ENCODE measurements at places on chromosomes 3 and 15.
A peak's percentile ranks its signal among the peaks of the same experiment; 100 is the strongest.

DNA sequence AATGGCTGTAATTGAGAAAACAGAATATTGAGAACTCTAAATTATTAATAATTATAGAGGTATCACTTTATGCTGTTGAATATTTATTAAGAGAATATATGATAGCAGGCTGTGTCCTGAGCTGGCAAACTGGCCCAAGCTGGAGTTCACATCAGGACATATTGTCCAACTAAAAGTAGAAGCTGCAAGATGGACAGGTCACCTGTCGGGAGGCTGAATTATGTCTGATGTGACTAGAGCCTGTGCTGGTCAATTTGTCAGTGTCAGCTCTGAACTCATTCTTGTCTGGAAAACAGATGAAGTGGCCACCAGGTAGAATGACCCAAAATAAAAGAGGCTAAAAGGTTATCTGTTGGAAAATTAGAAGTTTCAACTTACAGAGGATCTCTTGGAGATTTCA is 392.2 kb downstream of the LRTM1 start:
- DNase-seq = no peak

DNA sequence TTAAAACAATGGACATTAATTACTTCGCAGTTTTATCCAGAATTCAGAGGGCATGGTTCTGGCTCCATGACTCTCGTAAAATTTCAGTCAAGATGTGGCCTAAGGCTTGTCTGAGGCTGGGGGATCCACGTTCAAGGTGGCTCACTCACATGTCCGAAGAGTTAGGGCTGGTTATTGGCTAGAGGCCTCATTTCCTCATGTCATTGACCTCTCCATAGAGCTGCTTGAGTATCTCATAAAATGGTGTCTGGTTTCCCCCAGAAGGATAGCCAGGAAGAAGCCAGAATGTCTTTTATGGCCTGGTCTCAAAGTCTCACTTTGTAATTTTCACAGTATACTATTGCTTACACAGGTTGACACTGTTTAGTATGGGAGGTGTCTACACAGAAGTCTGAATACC is 67.3 kb upstream of the DCBLD2 start:
- DNase-seq = no peak

GRCh38 chr15:37056177-37057121 is 43.9 kb downstream of the MEIS2 start:
- DNase-seq = no peak

- no peak for DNase-seq
Measured at GRCh38 chr3:37072892-37073291, 79.6 kb downstream of the MLH1 start.

DNA sequence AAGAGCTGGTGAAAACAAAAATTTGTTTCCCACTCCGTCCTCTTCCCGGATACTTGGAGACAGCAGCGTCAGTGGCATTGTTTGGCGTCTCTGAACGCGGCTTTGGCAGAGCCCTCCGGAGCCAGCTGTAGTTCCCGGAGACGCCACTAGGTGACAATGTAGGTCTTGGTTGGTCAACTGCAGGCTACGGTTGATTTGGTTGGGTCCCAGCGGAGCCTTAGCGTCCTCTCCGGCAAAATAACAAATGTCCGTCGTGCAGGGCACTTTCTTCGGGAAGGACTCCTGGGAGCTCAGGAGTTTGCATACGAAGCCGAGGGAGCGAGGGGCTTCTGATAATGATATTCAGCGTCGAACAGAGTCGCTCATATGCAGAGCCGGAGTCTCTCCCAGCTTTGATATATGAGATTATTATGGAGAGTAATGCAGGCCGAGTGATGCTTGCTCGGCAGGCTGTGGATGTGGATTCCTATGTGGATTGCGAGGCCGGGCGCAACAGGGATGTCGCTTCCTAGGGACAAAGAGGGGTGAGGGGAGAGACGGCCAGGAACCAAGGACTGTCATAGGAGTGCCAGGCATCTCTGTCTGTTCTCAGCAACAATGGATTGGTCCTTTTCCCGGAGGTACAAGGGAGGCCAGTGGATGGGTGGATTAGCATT is 74.8 kb downstream of the IL20RB start:
- peak; percentile 61 for DNase-seq

DNA sequence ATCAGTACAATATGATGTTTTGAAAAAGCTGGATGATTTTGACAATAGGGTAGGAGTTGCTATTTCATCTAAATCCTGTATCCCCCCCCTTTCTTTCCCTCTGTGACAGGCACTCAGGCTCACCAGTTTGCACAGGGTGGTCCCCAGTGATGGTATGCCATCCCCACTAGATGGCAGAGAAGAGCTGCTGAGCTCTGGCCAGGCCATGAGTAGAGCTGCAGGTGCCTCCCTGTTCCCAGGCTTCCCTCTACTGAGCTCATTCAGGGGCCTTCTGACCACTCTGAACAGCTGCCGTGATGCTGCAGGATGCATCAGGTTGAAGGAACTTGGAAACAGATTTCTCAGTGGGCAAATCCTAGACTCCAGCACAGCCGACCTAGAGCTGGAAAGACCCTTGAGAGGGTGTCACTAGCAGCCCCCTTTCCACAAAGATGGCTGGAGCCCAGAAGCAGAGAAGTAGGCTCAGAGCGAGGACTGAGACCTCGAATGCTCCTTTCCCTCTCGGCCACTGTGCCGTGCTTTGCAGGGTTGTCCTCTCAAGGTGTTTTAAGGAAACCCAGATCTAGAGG is 45.1 kb downstream of the EFCAB12 start:
- DNase-seq = peak; percentile 5

DNA sequence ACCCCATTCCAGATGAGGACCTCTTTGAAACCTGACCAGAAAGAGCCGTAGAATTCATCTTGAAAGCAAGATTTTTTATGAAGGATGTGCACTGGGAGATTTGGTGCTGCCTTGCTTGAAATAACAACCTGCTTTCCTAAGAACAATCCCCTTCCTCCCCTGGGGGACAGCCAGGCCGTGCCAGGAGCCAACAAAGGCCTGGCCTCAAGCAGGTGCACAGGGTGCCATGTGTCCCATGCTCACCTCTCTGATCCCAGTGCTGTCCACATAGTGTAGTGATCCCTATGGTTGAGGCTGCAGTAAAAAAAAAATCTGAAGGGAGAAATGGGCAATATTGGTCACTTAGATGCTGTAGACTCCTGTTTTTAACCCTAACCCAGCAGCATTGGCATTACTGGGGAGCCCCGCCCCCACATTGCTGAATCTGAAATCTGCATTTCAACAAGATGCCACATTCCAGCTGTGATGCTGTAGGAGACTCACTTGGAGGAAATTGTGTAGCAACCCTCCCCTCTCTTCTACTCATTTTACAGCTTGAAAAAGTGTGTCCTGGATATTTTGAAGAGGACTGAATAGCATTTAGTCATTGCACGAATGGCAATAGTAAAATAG is 171.2 kb downstream of the APBA2 start:
- no peak for DNase-seq

- no peak for DNase-seq
Measured at GRCh38 chr3:196771067-196771466, 31.4 kb downstream of the PAK2 start.

- DNase-seq = no peak
Measured at GRCh38 chr3:126035362-126036050, 48.4 kb downstream of the SLC41A3 start.

DNA sequence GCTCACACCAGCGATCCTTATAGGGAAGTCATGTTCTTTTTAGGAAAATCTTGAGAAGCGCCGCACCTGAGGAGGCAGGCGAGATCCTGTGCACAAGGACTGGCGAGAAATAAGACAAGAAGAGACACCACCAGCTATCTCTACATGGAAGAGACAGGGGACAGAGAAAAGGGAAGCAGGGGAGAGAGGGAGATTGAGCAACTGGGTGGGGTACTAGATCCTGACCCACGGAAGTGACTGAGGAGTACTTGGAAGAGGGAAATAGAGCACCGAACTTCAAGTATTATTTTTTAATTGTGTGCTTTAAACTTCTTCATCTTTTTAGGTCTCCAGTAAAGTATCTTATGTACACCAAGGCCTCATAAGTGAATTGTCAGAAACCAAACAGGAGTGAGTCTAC is 742.0 kb upstream of the LMCD1 start:
- no peak for DNase-seq

GRCh38 chr3:127121885-127122284 is 71.0 kb upstream of the PRR23E start:
- no peak for DNase-seq

DNA sequence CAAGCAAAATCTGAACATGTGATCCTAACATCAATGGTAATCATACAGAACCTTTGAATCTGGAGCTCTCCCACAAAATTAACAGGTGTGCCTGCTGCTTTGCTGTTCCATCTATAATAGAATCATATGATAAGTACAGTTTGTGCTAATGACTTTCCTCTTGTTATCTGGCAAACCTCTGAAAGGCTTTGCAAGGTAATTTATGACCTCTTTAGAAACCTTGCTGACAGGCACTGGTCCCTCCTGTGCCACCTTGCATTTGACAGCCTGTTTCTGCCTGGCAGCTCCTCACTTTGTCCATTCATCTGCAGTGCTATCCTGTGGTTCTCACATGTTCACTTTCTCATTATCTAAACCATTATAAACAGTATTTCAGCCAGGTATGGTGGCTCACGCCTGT is 10.2 kb upstream of the HTR3C start:
- DNase-seq = no peak

- DNase-seq = no peak
Measured at GRCh38 chr3:100106094-100106493, 8.2 kb downstream of the FILIP1L start.

- no peak for DNase-seq
Measured at GRCh38 chr3:57512166-57512565, 32.0 kb downstream of the DNAH12 start.

DNA sequence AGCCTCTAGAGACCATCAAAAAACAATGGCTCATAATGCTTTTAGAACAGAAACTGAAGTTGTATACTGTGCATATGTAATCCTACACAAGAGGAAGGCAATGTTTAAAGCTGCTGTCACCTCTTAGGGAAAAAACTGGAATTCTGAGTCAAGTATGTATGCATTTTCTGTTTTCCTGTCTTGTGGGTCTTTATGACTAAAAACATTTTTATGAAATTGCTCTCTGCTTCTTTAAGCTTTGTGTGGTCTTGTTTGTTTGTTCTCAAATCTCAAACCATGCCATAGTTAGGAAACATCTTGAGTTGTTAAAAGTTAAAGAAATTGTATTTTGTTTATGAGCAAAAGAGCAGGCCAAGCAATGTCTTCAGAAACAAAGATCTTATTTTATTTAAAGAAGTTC is 80.9 kb upstream of the SOX2 start:
- DNase-seq = no peak

GRCh38 chr15:92917598-92918407 is 17.7 kb downstream of the CHD2 start:
- DNase-seq = peak; percentile 87

DNA sequence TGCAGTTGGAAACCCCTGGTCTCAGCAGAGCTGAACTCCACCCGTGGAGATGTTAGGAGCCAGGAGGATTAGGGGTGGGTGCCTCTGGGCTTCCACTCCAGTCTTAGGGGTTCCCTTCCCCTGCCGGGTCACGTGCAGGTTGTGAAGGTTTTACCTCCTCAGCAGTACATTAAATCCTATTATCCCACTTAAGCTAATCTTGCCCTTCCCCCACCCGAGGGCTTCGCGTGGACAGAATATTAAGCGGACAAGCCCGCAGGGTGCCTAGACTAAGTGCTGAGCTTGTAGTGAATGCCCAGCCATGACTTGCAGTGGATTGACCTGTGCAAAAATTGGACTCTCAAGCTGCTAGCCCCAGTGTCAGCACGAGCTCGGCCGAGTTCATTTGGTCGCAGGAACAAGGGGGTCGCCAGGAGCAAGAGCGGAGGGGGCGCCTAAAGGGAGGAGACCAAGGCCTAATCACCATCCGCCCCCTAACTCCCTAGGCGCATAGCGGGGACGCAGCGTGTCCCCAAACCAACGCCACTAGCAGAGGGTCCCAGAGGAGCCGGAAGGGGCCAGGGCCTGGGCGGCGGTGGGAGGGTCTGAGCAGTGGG is 498 bp upstream of the SEMA4B start:
- no peak for DNase-seq

DNA sequence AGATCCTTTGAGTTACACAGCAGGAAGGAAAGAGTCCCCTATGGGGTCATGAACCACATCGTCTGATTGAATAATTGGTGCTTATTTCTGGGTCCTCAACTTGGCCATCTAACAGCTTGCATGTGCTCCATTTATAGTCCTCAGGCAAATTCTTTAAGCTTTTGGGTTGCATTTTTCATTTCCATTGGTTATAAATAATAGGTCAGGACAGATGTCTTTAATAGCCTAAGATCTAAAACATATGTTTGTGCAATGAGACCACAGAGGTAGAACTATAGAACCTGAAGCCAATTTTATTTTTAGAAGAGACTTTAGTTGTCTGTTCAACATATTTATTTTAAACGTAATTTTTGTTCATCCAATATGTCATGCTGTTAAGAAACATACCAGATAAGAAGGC is 43.2 kb downstream of the CD200R1L start:
- DNase-seq = no peak

DNA sequence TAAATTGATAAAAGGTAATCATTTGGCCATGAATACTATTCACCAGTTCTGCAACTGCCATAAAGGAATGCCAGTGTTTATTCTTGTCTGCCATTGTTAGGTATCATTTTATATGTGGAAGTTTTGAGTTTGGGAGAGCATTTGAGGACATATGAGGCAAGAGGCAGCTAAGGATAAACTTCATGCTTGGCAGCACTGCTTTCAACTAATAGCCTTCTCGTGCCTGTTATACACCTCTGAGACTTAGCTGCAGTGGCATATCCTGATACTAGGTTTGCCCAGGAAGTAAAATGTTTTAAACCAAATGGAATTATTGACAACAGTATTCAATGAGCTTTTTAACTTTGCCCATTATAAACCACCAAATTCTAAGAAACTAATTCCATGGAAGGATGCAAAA is 126.0 kb upstream of the DPH6 start:
- no peak for DNase-seq

DNA sequence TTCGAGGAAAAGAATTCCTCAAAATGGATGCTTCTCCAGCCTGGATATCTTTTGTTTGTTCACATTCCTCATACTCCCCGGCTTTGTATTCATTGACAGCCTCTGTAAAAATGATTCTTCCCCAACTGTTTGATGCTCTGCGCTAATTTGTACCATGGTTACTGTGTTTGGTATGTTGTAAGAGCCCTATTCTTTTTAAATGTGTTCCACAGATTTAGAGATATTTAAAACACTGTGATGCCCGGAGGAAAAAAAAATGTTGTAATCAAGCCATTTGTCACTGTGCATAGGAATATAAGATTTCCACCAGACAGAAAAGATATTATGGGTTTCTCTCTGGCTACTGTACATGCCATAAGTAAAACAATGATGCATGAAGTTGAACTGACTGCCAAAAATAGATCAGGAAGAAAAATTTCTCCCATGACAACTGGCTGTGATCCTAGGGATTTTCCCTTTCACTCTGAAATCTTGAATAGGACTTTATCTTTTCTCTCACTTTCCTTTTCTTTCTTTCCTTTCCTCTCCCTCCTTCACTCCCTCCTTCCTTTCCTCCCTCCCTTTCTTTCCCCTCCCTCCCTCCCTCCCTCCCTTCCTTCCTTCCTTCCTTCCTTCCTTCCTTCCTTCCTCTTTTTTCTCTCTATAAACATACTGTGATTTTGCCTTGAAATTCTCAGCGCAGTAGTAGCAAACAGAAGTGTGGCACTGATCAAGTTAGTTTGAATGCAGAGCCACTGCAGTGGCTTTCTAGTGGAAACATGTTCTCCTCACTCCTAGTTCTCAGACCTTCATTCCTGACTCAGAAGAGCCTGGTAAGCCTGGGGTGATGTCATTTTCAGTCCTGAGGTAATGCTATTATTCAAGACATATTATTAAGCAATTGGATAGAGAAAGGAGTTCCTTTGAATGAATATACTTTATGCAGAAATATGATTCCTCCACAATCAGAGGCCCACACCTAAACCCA is 254.9 kb upstream of the TBL1XR1 start:
- no peak for DNase-seq

All from stimulated activated naive CD4-positive, alpha-beta T cell treated with Interleukin-2 at 50 U/mL for 16 hours (primary cell).